HL-60 (cell line): ENCODE measurements at places on chromosomes 16 and 17.
A peak's percentile ranks its signal among the peaks of the same experiment; 100 is the strongest.

- no peak for DNase-seq
Measured at GRCh38 chr16:88764913-88765349, 20.1 kb downstream of the PIEZO1 start.

DNA sequence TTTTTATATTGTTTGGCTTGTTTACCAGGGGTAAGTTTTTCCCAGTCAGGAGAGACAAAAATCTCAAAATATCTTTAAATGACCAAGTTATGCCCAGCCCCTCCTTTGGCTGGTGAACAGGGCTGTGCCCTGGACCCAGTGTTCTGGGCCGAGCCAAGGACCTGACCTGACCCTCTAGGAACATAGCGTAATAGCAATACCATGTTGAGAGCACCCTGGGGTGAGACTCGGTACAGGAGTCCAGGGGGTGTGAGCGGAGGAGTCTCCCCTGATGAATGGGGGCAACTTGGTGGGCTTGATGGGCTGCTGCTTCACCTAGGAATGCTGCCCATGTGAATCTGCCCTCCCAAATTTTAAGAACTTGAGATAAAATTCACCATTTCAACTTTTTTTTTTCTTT, 47.4 kb downstream of the B9D1 start:
- DNase-seq, result no peak

DNA sequence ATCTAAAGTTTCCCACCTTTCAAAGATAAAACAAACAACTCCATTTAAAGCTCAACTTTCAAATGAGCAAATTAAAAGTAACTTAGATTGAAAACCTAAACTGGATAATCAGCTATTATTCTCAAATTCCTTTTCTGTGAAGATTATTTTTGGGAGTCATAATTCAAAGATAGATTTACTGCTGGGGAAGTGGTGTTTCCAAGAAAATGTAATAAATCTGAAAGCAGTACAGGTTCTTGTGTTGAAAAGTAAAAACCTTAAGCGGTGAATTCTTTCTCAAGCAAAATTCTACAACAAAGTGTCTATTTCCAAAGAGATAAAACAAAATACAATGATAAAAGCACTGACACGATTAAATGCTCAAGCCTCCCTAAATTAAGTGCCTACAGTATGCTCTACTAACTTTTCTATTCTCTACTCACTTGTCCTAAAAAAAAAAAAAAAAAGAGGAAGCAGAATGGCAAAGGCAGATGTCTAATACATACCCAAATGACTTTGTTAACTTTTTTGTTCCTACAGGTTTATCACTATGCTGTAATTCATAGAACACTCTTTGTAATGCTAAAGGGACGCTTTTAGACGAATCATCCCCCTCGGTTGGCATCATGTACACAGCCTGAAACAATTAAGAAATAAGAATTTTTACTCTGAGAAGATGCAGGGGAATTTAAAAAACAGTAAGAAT, 34.5 kb downstream of the LITAFD start:
- DNase-seq, result no peak

- no peak for DNase-seq
Measured at GRCh38 chr17:13273806-13274205, 256.0 kb upstream of the ELAC2 start.

- no peak for DNase-seq
Measured at GRCh38 chr17:55774846-55775271, 24.0 kb downstream of the PCTP start.

DNA sequence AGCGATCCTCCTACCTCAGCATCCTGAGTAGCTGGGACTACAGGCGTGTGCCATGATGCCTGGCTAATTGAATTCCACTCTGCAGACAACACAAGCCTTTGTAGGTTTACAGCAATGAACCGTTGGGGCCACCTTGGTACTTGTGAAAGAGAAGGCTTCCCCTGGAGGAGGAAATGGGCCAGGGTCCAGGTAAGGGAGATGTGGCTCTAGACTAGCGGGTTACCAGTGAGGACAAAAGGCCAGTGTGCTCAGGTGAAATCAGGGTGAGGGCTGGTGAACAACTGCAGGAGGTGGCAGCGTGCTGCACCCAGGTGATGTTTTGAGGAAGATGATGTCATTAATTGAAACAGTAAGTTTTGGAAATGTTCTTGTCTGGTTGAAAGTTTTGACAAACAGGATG, 6.7 kb downstream of the SDR42E1 start:
- no peak for DNase-seq

GRCh38 chr17:76556765-76557367, 17.0 kb downstream of the PRCD start:
- peak; percentile 70 for DNase-seq

GRCh38 chr17:30230596-30231125, 4.8 kb downstream of the SLC6A4 start:
- no peak for DNase-seq

DNA sequence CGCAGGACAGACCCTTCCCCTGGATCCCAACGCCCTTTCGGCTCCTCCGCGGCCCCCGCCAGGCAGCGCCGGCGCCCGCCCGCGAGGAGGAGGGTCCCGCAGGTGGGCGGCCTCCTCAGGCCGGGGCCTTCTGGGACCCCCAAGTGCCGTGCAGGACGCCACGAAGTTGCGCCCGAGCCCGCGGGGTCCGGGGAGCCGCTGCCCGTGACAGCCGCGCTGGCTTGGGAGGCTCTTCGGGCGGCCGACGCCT, 504 bp downstream of the ERN1 start:
- DNase-seq, result no peak

GRCh38 chr16:5575646-5576245, 478.2 kb upstream of the EEF2KMT start:
- no peak for DNase-seq

- no peak for DNase-seq
Measured at GRCh38 chr16:31274831-31275816, 15.3 kb downstream of the ITGAM start.

- DNase-seq, result no peak
Measured at GRCh38 chr17:68195667-68196393, 52.0 kb upstream of the AMZ2 start.

- DNase-seq, result no peak
Measured at GRCh38 chr16:66959704-66960161, 1.3 kb upstream of the CES3 start.

DNA sequence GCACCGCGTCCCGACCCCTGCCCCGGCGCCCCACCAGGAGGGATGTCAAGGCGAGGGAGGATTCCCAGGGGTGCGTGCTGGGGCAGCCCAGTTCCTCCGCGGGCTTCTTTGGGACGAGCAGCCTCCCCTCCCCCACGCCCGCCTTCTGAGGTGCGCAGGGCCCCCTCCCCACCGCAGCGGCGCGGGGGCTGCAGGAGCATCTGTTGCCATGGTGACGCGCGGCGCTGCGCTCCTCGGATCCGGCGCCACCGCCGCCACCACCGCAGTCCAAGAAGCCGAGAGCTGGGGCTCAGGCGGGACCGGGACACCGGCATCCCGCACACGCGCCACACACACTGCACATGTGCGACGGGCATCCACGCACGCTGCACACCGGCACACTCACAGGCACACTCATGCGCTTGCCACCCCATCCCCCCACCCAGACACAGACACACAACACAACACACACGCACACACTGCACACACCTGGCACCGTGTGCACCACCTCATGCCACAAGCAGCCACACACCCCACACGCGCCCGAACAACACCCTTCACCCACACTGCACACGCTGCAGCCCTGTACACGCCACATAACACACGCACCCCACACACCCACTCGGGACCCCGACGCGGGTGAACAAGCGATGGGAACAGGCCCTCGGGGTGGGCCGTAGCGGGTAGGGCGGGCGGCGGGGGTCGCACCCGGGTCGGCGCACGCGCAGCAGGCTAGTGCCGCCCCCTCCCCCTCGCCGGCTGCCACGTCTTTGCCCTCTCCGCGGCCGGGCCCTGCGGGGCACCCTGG, 17.0 kb downstream of the ENPP7 start:
- no peak for DNase-seq

- DNase-seq, result no peak
Measured at GRCh38 chr16:86568677-86569623, 2.3 kb downstream of the FOXC2 start.

DNA sequence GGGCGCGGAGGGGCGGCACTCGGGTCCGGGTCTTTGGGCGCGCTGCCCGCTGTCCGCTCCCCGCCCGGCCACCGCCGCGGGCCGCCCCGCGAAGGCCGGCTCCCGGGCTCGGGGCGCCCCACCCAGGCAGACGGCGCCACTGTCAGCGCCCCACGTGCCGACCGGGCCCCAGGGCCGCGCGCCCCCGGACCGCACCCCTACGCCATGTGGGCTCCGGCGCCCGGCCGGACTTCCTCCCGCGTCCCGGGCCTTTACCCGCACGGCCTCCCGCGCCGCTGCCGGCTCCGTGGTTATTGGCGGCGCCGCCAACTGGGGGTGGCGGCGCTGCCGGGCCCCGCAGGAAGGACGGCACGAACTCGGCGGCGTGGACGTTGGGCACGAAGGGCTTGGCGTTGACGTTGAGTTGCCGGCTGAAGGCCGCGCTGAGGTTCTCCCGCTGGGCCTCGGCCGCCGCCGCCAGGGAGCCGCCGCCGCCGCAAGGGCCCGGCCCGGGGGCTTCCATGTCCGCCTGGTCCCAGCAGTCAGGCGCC, 577 bp downstream of the GSPT1 start:
- peak; percentile 40 for DNase-seq

GRCh38 chr17:45277992-45278391, 16.1 kb upstream of the SPATA32 start:
- DNase-seq, result no peak

- no peak for DNase-seq
Measured at GRCh38 chr16:9836118-9836736, 346.0 kb downstream of the GRIN2A start.

DNA sequence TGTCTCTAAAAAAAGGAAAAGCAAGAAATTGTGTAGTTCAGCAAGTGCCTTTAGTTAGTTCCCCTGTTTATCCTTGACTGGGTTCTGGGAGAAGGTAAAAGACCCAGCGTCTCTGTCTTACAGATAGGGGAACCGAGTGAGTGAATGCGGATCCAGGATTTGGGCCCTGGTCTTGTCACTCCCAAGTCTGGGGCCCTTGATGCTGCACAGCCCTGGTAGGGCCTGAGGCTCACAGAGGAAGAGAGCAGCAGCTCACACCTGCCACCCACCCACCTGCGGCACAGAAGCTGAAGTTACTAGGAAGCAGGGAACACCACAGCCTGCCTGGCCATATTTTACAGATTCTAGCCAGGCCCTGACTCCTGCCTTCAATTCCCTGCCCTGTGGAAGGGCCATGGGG, 22.2 kb downstream of the LASP1 start:
- no peak for DNase-seq

- no peak for DNase-seq
Measured at GRCh38 chr17:59972778-59973177, 8.2 kb upstream of the RNFT1 start.

DNA sequence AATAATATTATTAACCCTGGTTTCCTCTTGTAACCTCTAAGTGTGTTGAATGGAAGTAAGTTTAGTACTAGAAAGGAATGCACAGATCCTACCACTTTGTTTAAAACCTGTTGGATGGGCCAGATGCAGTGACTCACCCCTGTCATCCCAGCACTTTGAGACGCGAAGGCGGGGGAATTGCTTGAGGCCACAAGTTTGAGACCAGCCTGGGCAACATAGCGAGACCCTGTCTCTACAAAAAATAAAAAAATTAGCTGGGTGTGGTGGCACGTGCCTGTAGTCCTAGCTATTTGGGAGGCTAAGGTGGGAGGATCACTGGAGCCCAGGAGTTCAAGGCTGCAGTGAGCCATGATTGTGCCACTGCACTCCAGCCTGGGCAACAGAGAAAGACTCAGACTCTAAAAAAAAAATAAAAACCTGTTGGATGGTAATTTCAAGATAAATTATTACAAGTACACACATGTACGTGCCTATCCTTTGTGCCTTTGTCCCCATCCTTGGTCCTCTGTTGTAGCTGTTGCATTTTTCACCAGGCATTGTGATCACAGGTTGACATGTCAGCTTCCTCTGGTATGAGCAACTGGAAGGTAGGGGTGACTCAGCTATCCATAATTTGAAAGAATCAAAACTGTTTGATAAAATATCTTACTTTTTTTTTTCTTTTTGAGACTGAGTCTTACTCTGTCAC, 30.7 kb upstream of the METTL9 start:
- no peak for DNase-seq

- no peak for DNase-seq
Measured at GRCh38 chr17:16463358-16464302, 28.4 kb downstream of the LRRC75A start.

DNA sequence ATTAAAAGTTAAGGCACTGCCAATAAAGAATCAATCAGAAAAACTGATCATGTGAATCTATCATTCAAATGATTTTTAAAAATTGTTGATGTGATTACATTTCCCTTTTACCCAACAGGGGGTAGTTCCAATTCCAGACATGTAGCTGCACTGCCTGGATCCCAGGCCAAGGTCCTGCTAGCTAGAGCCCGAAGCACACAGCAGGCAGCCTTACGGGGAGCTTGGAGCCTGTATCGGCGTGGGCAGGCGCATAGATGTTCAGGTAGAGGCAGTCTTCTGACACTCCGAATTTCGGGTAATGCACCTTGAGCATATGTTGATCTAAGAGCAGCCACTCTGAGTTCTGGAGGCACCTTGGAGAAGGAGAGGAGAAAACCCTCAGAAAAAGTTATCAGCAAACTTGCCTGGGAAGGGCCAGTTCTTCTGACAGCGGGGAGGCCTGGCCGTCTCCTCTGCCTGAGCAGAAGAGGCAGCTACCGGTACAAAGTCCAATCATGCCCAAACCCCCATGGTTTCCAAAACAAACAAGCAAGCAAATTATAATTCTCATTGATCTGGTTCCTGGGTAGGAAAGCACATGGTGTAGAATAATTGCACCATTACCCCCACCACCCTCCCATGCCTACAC, 3.6 kb downstream of the CES5A start:
- DNase-seq, result no peak

- no peak for DNase-seq
Measured at GRCh38 chr16:7867831-7868230, 535.2 kb downstream of the RBFOX1 start.

DNA sequence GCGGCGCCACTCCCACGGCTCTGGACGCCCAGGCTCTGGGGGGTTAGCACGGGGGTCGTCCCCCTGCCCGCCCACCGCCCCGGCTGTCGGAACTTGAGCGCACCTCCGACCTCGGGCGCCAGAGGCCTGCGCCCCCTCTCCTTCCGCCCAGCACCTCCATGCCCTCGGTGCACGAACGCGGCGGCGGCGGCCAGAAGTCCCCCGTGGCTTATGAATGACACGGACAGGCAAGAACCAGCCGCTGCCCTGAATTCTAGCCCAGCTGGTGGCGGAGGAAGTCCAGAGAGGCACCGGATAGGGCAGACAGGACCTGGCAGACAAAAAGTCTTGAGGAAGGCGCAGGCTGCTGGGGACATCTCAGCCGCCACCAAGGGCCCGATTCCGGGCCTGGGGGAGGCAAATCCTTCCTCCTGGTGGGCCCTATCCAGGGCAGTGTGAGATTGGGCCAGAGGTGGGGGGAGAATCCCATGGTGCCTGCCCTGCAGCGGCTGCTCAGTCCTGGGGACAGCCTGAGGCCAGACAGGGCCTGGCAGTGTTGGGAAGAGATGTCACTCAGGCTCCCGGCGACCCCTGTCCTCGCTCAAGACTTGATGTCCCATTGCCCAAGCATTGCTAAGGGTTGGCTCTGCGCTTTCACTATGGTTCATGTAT, 897 bp upstream of the CYGB start:
- DNase-seq, result no peak

GRCh38 chr17:75459590-75460267, 3.3 kb downstream of the TMEM94 start:
- DNase-seq, result peak; percentile 63
